ENCODE measurements at places on chromosomes 6 and 20.
A peak's percentile ranks its signal among the peaks of the same experiment; 100 is the strongest.

DNA sequence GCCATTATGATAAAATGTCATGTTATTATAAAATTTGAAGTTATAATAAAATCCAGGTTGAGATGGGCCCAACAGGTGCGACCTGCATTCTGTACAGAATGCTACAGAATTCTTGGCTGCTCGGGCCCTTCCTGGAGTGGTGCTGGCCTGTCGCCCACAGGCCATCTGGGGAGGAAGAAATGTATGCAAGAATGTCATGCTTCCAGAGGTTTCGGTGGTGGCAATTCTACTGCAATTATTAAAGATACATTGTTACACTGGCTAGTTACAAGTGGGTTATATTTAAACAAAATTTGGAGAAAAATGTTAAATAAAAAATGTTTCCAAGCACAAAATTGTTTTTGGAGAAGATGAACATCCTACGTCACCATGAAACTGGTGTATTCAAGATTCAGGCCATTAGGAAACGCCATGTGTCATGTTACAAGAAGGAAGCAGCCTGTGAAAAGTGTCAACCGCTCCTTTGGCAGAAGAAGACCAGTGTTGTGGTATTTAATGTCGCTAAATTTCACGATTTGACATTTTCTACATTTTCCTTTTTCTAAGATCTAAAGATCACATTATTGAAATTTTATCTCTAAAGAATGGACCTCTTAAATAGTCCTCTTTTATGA is 7.1 kb downstream of the RAMACL start:
- DNase-seq: no peak

- DNase-seq: no peak
Measured at GRCh38 chr6:38978139-38978704, 70.4 kb upstream of the GLP1R start.

DNA sequence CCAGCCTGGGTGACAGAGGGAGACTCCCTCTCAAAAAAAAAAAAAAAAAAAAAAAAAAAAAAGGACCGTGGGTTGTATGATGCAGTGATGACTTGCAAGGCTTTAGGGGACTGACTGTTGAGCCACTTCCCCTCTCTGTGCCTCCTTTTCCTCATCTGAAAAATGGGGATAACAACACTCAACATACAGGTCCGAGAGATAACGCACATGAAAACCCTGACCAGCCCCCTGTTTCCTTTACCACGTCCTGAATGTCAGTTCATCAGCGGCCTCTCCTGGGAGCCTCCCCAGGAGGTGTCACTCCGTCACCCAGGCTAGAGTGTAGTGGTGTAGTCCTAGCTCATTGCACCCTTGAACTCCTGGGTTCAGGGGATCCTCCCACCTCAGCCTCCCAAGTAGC is 3.9 kb downstream of the SLA2 start:
- DNase-seq: no peak

- DNase-seq: no peak
Measured at GRCh38 chr6:113634352-113635163, 222.6 kb upstream of the MARCKS start.

- DNase-seq: no peak
Measured at GRCh38 chr20:43940518-43941225, 26.0 kb downstream of the TOX2 start.

DNA sequence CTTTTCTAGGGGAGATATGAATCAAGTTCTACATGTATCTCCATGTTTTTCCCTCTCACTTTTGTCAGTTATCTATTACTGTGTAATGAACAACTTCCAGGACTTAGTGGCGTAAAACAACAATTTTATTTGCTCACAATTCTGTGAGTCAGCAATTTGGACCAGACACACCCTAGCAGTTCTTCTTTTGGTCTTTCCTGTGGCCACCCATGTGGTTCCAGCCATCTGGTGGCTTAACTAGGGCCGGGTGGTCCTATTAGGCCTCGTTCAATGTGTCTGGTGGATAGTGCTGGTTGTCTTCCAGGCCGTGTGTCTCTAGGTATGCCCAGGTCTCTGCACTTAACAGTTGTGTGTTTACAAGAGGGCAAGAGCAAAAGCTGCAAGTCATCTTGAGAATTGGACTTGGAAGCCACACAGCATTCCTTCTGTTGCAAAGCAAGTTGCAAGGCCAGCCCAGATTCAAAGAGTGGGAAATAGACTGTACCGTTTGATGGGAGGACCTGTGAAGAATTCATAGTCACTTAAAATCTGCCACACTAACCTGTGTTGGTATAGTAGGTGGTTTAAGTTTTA is 20.8 kb upstream of the SLC35D3 start:
- DNase-seq: no peak

GRCh38 chr6:71585472-71585871 is 296.9 kb downstream of the OGFRL1 start:
- no peak for DNase-seq

DNA sequence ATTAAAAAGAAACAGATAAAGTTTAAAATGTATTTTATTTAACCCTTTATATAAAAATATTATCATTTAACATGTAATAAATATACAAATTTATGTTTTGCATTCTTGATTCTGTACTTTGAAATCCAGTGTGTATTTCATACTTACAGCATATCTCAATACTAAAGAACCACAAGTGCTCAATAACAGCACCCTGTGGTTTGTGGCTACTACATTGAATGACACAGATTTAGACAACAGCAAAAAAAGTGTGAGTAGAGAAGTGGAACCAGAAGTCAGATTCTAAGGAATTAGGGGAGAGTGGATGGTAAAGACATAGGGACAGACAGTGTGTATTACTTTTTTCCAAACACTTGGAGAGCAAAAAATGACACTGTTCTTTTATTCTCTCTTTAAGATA is 524.5 kb downstream of the BMP2 start:
- no peak for DNase-seq

- DNase-seq: no peak
Measured at GRCh38 chr6:143399775-143400174, 50.7 kb downstream of the ADAT2 start.

DNA sequence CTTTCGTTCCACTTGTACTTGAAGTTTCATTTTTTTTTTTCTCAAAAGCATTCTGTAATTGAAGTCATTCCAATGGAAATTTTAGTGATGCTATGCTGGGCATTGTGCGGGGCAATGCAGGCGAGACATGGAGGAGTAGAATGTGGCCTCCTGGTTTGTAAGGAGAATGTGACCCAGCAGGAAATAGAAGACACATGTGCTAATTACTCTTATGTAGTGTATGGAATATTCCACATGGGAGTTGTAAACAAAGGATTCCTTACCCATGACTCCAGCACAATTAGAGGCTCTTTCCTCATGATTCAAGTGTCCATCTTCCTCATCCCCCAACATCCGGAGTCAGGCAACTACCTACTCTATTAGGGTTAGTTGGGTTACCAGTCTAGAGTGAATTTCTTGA is 14.9 kb upstream of the RFPL4B start:
- no peak for DNase-seq

DNA sequence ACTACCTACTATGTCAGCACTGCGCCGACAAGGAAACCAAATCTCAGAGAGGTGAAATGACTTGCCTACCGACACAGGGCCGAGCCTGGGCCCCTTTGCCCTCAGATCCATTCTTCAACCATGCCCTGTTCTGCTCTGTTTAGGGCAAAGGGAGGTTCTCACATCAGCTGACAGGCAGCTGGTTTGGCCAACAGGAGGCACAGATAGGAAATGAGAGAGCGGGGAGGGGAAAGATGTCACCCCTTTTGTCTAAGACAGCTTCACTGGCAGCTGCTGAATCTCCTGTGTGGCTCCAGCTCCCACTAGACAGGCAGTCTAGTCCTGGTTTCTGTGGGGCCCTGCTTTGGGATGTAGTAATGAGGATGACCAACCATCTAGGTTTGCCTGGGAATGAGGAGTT is 158.7 kb downstream of the TMEM200A start:
- no peak for DNase-seq

DNA sequence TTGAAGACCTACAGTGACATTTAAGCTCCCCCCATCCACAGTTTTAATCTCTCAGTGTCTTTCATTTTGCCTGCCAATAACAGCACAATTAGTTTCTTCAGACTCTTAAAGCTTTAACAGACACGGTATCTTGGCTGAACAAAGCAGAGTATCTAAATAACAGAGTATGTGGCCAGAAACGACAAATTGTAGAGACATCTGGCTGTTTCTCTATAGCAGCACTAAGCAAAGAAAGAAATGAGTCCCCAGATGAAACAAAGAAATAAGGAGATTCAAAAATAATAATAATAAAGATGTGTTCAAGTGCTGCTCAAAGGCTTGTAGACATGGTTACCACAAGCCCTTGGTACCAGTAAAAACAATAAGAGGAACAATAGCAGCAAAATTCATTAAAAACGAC is 97.8 kb upstream of the HDAC2 start:
- DNase-seq: peak; percentile 58

- no peak for DNase-seq
Measured at GRCh38 chr6:17220040-17220910, 60.9 kb upstream of the RBM24 start.

DNA sequence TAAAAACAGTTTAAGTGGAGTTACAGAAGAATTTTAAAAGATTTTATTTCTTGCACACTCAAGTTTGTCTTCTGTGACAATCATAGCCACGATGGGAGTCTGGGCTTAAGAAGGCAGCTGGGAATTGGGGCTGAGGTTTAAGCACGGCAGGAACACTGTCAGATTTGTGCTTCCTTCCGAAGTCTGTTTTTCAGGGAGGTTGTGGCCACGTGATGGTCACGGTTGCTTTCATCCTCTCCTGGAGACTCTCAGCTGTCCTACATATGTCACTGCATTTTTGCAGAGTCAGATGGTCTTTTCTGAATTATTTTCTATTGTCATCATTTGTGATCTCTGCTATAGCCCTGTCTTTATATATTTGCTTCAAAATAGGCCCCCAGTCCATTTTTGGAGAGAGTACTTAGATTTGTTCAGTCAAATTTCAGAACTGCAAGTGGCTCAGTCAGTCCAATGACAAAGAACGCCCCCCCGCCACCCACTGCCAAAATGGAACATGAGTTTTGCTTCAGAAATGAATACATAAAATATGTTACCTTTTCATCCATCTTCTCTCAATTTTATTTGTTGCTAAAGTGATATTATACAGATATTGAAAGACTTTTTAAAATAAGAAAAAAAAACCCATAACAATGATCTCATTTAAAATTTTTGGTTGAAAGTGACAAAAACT is 111.8 kb upstream of the ZFP64 start:
- no peak for DNase-seq

DNA sequence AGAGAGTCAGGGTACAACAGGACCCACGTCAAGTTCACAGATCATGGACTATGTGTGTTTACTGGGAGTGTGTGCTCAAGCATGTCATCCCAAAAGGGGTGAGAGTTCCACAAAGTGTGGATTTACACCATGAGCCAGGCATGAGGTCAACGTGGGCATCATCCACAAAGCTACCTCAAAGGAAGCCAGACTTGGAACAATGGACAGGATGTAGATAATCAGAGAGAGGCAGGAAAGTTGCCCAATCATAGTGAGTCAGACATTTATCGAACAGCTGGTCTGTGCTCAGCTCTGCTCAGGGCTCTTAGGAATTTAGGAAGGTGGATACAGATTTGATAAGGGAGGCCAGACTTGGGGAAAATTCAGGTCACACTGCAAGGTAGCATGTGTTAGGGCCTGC is 317.2 kb upstream of the CDYL start:
- DNase-seq: no peak

DNA sequence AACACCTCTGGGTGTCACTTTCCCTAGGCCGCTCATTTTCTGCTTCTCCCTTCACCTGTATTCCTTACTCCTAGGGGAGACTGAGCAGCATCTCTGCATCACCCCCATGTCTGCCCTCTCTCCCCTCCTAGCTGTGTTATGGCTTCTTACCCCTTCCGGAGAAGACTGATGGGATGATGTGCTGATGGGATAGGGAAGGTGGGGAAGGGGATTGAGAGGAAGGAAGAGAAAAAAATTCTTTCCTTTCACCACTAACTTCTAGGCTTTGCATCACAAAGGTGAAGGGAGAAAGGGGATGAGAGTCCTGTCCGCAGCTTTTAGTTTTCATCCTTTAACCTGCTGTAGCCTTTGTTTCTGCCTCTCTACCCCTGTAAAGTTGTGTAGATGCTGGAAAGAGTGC is 26.7 kb downstream of the AKAP7 start:
- DNase-seq: no peak

- no peak for DNase-seq
Measured at GRCh38 chr6:34575326-34575725, 19.2 kb upstream of the SPDEF start.

GRCh38 chr6:1855890-1856289 is 246.2 kb downstream of the FOXC1 start:
- no peak for DNase-seq

GRCh38 chr20:57649617-57650015 is 29.4 kb upstream of the ZBP1 start:
- DNase-seq: no peak

- no peak for DNase-seq
Measured at GRCh38 chr6:139334806-139335446, 39.5 kb downstream of the CITED2 start.

DNA sequence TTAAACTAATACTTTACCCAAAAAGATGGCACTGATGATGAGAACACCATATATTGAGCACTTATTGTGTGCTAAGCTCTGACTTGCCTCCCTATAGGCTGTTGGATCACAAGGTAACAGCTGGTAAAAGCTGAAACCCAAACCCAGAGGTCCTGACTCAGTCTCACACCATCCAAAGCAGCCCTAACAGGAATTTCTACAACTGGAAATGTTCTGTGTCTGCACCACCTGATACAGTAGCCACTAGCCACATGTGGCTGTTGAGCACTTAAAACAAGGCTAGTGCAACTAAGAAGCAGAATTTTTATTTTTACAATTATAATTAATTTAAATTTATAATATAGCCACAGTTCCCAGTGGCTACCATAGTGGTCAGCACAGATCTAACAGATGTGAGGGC is 15.6 kb upstream of the MATN4 start:
- no peak for DNase-seq

DNA sequence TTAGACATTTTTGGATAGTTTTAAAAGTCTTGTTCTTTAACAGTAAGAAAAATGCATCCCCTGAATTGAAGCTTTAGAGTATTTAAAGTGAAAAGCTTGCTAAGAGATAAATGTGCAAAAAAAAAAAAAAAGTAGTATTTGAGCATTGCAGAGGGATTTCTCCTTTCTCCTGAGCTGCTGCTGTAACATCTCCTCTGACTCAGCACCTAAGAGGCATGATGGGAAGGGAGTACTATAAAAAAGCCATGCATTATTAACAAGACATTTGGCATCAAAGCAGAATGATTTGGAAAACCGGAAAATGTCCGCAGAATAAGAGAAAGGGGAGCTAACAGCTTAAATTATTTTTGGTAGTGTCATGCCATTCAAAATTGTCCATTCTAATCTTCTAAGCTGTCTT is 27.9 kb downstream of the B4GALT5 start:
- no peak for DNase-seq

Data from pons (tissue), 1 donor.